Activated T-cell treated with anti-CD3 and anti-CD28 coated beads, Interleukin-2, amount 50 U/mL, for 4 hours (primary cell): ENCODE measurements at places on chromosomes 5 and 9. TPM values are rescaled to one million over a fixed set of nuclear protein-coding genes. Genes with fewer than 3 reads are reported as not detected.

The DND1 gene
- total RNA-seq, result 4.5 TPM

The CTXN3 gene
- not detected for total RNA-seq

The SEPTIN8 gene
- total RNA-seq, result 18.2 TPM

The TGFBR1 gene
- 19.6 TPM for total RNA-seq

The FOXD4 gene
- not detected for total RNA-seq

GRCh38 chr9:74817816-74818215, 69.9 kb downstream of the TRPM6 start:
- no peak for DNase-seq

GRCh38 chr5:139895647-139896046, 100.0 kb downstream of the PSD2 start:
- DNase-seq, result no peak

- no peak for DNase-seq
Observed at GRCh38 chr5:93721071-93721470, 20.3 kb downstream of the POU5F2 start.

GRCh38 chr5:54608423-54609085, 91.0 kb downstream of the SNX18 start:
- no peak for DNase-seq

GRCh38 chr5:61280205-61280604, 51.9 kb upstream of the ZSWIM6 start:
- DNase-seq, result no peak

GRCh38 chr9:97109194-97109811, 70.4 kb upstream of the CTSV start:
- DNase-seq, result no peak

DNA sequence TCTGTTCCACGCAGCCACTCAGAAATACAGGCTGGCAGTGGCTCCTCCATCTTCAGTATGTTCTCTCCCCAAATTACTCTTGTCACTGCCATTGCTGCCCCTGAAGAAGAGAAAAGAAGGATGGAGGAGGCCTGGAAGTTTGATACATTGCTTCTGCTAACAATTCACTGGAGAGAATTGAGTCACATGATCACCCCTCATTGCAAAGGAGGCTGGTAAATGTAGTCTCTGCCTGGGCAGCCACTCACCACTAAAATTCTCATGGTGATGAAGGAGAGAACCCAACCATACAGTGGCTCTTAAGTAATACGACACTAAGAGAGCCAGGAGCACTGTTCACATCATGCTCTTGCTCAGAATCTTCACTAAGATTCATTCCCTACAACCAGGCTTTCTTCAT, 112.0 kb downstream of the DOCK8 start:
- DNase-seq, result no peak

DNA sequence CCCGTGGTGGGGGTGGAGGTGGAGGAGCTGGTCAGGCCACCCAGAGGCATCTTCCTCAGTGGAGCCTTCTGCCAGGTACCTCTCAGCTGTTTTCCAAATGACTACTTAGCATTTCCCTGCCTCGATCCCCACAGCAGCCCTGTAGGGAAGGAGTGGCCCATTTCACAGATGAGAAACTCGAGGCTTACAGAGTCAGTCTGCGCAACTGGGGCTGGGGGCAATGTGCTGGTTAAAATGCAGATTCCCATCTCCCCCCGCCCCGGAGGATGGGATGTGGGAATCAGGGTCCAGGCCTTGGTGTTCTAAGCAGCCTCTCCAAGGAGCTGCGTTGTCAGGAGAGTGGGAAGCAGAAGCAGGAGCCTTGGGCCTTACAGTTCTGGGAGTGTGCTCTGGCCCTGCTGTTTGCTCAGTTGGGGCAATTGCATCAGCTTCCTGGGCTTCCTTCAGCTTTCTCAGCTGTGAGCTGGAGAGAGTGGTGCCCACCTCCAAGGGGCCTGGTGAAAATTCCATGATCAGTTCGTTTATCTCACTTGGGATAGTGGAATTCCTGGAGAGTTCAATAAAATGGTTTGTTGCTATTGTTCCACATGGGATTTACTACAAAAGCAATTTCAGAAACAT, 19.4 kb downstream of the ERGIC1 start:
- no peak for DNase-seq

DNA sequence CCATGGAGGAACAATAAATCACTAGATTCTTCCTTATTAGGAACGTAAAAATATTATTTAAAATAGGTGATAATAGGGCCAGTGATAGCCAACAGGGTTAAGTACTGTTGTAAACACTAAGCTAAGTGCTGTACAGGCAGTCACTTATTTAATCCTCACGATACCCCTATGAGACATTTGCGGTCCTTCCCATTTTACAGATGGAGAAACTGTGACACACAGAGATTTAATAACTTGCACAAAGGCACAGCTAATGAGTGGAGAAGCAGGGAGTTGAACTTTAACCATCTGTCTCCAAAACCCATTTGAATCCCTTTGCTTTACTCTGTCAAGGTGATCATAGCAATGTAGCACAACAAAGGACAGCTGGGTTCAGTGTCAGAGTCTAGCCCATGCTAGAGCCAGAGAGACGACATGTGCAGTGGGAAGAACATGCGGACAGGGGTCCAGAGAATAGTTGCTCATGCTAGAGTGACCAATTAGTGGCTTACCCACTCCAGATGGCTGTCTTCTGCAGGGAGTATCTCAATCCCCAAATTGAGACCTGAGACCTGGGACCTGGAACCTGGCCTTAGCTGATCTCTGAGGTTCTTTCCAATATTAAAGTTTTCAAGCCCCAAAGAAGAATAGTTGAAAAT, 28.9 kb downstream of the STXBP1 start:
- DNase-seq, result no peak

DNA sequence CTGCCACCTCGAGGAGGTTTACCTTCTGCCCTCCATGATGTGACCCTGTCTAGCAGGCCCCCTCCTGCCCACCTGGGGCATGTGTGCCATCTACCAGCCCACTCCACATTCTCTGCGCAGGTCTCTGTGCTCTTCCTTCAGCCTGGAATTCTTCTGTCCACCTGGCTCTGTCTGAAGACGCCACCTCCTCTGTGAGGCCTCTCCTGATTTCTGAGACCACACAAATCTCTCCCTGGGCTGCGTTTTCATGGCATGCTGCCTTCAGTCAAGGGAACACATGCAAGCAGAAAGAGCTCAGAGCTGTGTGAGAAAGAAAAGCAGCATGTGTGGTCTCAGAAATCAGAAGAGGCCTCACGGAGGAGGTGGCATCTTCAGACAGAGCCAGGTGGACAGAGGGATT, 22.1 kb downstream of the FOXE1 start:
- no peak for DNase-seq

GRCh38 chr9:136050701-136051452, 44.2 kb downstream of the NACC2 start:
- DNase-seq, result no peak

- DNase-seq, result no peak
Observed at GRCh38 chr9:134592819-134593200, 48.8 kb upstream of the COL5A1 start.

DNA sequence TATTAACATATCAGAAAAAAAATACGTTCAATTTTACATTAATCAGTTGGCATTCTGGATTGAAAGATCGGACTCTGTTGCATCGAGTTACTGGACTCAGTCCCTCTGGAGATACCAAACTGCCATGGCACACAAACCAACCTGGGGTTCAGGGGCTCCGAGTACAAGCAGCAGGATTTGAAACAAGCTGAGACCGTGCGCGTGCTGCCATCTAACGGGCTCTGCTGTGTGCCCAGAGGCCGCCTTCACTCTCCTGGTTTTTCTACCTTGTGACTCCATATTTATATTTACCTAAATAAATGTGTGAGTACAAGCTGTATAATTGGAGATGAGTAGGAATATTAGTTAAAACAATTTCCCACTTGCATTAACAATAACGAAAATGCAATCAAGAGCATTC, 48.2 kb downstream of the ANXA1 start:
- no peak for DNase-seq

GRCh38 chr9:69140123-69140735, 33.8 kb upstream of the TJP2 start:
- no peak for DNase-seq

- DNase-seq, result no peak
Observed at GRCh38 chr9:91089405-91090129, 272.2 kb downstream of the AUH start.

DNA sequence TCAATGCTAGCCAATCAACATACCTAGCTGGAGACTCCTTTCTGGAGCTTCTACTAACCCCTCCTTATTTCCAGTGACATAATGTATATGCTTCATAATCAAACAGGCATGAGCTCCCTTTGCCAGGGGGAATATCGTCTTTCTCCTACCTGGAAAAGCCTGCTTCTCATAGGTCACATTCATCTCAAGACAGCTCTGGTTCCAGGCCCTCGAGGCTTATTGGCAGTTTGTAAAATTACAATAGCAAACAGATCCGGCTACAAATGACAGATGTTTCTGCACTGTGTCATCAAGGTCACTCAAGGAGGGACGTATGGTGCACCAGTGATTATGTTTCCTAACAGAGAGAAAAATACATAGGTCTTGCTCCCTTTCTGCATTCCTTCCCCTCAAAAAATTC, 140.0 kb downstream of the SAXO1 start:
- DNase-seq, result no peak

- DNase-seq, result no peak
Observed at GRCh38 chr9:134326724-134327601, 708 bp downstream of the RXRA start.
